GM04504 (cell line): ENCODE measurements at places on chromosomes 4 and X.

GRCh38 chr4:109022961-109023360 lies 260.1 kb upstream of the ETNPPL start:
- no peak for DNase-seq

- DNase-seq: no peak
Measured at GRCh38 chr4:86870442-86871069, 21.4 kb upstream of the SLC10A6 start.

GRCh38 chrX:147342197-147342596 lies 527.7 kb upstream of the CXorf51A start:
- DNase-seq: no peak

GRCh38 chr4:186200516-186200915 lies 9.1 kb downstream of the CYP4V2 start:
- no peak for DNase-seq

- DNase-seq: no peak
Measured at GRCh38 chr4:165288226-165288625, 39.2 kb upstream of the MSMO1 start.

GRCh38 chrX:37796805-37797204 lies 16.9 kb downstream of the CYBB start:
- no peak for DNase-seq

DNA sequence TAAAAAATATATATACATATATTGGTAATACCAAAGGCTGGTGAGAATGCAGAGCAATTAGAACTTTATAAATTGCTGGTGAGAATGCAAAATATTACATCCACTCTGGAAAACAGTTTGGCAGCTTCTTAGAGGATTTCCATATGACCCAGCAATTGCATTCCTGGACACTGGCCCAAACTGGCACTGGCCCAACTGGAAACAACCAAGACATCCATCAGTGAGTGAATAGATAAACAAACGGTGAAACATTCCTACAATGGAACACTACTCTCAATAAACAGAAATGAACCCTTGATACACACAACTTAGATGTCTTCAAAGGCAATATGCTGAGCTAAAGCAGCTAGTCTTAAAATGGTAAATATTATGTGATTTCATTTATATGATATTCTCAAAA lies 524.2 kb downstream of the IQCM start:
- peak; percentile 44 for DNase-seq

DNA sequence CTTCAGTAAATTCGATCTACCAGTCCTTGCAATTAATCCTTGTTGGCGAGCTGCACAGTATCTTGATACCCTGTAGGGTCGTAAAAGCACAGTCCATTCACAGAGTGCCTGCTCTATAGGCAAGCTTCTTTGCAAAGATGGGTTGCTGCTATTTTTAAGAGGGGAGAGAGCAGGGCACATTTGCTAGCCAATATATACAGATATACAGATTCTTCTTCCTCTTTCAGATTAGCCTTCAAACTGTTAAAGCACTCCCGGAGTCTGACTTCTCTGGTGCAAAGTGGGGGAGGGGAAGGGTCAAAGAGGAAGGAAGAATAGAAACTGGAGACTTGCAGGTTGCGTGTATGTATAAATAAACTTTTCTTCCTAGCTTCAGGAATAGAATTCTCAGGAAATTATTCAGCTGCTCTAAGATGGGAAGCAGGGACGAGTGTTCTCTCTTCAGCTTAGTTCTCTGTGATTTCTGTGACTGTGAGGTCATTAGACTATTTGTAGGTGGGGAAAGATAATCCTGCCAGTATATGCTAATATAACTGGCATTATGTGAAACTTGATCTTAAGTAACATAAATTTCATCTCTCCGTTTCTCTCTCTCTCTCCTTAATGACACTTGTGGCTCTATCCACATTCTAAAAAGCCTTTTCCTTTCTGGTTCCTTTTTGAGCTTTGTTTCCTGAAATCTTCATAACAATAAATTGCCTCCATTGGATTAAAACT lies at the start of gene CYSLTR1:
TSS of gene CYSLTR1 (minus strand) at position 242 of the 717 bp plus-strand sequence. CDS start 53,865 bp downstream, outside the sequence.
- DNase-seq: no peak

DNA sequence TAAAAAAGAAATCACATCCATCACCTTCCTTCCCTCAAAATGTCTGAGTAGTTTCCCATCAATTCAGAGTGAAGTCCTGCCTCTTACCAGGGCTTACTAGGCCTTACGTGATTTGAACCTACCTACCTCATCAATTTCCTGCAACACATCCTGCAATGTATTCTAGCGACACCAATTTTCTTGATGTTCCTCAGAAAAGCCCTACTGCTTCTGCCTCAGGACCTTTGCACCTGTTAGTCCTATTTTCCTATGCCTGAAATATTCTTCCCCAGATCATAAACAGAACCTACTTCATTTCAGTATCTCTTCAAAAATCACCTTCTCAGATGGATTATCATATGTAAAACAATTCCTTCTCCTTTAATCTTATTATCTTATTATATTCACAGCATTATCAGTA lies 52.8 kb downstream of the ZAR1 start:
- no peak for DNase-seq

DNA sequence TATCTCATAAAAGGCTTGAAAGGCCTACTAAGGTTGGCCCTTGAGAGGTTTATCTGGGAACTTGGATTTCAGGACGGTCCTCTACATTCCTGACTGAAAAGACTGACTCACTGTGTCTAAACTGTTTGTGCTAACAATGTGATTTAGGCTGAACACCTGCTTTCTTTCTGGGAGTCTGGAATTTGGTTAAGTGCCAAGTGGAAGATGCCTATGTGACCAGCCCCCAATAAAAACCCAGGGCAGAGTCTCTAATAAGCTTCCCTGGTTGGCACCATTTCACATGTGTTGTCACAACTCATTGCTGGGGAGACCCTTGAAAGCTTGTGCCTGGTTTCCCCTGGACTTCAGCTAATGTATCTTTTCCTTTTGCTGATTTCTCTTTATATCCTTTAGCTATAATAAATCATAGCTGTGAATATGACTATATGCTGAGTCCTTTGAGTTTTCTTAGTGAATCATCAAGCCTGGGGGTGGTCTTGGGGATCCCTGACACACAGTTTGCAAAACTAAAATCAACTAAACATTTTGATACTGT lies 55.1 kb downstream of the GPR82 start:
- no peak for DNase-seq

GRCh38 chr4:93084599-93085305 lies 743.8 kb upstream of the ATOH1 start:
- no peak for DNase-seq

DNA sequence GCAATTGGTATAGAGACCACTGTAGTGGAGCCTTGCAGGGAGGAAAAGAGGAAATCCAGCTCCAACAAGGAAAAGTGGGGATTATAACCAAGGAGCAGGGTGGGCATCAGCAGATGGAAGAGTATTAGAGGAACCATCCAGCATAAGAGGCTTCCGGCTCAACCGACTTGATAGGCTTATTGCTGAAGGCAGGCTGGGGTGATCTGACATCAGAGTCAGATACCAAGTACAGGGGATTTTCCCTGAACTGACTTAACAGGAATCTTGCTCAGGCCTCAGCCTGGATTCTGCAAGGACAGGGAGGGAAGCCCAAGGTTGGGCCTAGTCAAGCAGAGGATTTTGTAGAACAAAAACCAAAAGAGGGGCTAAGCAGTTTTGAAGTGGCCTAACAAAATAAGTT lies 129.6 kb downstream of the DCLK2 start:
- DNase-seq: no peak

DNA sequence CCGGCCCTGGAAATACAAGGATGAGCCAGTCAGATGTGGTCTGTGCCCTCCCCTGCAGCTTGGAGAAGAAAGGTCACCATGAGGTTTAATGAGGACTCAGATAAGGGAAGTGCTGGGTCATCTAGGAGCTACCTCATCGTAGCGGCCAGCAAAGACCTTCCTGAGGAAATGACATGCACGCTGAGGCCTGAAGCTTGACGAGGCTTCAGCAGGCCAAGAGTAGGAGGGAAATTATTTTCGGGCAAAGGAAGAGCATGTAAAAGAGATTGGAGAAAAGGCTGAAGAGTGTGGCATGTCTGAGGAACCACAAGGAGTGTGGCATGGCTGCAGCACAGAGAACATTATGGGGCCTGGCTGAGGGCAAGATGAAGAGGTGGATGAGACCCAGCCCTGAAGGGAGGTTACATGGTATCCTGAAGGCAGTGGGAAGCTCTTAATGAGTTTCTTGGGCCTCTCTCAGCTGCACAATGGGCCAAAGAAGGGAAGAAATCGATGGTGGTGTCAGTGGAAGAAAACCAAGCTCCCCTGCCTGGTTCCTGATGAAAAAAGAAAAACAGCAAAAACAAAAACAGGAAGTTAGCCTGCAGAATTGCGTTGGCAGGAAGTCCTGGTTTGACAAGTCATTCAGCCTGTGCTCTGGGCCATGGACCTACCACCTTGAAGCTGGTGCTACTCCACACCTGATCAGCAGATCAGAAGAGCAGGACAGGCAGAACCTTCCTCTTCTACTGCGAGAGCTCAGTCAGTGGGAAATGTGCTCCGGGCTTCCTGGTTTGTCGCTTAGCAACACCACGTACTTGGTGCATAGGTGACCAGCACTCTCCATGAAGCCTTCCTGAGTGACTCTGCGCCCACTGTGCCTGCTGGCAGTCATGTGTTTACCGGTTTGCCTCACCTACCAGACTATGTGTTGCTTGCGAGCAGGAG lies 134.5 kb upstream of the KLF3 start:
- no peak for DNase-seq

- no peak for DNase-seq
Measured at GRCh38 chr4:188400451-188400850, 261.2 kb downstream of the TRIML1 start.

GRCh38 chr4:145153181-145153903 lies 27.0 kb downstream of the OTUD4 start:
- DNase-seq: no peak

DNA sequence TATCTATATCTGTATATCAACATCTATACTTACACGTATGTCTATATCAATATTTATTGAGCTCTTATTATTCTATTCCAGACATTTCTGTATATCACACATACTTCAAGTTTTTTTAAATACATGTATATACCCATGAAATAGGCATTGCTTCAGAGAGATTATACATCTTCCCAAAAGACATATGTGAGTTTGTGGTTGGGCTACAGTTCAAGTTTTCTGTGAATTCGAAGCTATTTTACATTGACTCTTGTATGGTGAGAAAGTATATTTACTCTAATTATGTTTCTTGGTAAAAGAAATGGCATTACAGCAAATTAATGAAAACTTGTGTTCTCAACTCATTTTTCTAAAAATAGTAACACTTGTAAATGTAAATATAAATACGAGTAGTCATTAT lies 46.8 kb upstream of the CTSO start:
- no peak for DNase-seq

GRCh38 chr4:123783151-123783790 lies 386.7 kb downstream of the SPRY1 start:
- no peak for DNase-seq

- no peak for DNase-seq
Measured at GRCh38 chr4:164012396-164013027, 518.0 kb downstream of the TMA16 start.

- DNase-seq: no peak
Measured at GRCh38 chr4:162011089-162011488, 152.7 kb downstream of the FSTL5 start.

GRCh38 chr4:129144755-129145206 lies 48.8 kb downstream of the C4orf33 start:
- no peak for DNase-seq

GRCh38 chr4:118287711-118288451 lies 64.9 kb downstream of the PRSS12 start:
- no peak for DNase-seq

- no peak for DNase-seq
Measured at GRCh38 chr4:15197005-15197404, 194.7 kb downstream of the CPEB2 start.

GRCh38 chrX:9682456-9682855 lies 83.2 kb downstream of the GPR143 start:
- DNase-seq: no peak

GRCh38 chrX:53438174-53438831 lies 4.1 kb upstream of the HSD17B10 start:
- DNase-seq: no peak

GRCh38 chr4:170651786-170652185 lies 562.0 kb upstream of the AADAT start:
- no peak for DNase-seq

GRCh38 chr4:110926841-110927400 lies 304.0 kb upstream of the PITX2 start:
- peak; percentile 23 for DNase-seq

DNA sequence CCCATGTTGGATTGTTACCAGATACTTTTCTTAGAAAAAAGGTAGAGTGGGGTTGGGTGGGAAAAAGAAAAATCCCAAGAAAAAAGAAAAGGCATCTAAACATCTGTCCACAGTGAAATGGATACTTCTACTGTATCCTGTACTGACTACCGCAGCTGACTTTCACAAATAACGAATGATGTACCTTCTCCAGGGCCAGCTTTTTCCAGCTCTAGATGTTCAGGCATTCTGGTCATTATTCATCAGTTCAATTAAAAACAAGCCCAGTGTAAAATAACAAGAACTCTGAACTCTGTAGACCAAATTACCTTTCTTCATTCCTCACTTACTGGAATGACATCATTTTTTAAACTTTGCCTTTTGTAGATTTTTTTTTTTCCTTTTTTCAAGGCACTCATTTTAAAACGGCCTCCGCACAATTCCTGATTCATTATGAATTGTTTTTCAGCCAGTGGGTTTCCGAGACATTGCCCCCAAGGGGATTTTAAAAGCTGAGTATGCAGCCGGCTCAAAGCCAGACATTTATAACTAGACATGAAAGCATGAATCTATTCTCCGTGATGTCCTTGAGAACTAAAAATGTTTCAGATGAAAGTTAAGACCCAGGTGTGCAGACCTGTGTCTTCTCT lies 113.5 kb downstream of the PRKX start:
- DNase-seq: no peak

GRCh38 chr4:53378171-53378482 lies 686 bp downstream of the FIP1L1 start:
- no peak for DNase-seq

GRCh38 chr4:105140684-105141490 lies 5.8 kb upstream of the TET2 start:
- DNase-seq: no peak

DNA sequence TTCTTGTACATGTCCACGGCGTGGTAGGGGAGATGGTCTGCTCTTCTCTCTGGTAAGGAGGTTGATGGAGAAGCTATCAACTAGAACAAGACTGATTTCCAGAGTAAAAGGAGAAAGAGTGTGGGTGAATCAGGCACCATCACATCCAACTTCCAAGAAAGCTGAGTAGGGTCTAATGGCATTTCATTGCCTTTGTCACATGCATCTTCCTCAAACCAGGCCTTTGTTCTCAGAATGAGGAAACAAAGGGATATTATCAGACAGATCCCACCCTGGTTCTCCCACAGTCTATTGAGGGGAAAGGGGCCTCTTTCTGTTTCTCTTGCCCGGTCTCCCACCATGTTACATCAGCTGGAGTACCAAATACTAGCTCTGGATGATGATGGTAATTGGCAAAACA lies 160.2 kb upstream of the RBPJ start:
- DNase-seq: no peak

DNA sequence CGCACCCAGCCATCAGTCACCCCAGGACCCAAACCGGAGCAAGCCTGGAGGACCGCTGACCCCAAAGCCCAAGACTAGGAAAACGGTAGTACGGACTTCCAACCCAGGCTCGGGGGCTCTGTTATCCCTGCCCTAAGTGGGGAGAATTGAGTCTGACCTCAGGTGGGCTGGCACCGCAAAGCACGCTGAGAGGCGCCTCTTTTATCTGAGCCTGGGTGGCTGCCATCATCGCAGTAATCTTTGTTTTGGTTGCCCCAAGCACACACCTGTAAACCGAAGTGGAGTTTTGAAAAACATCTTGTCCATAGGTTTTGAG lies 894 bp upstream of the SH3RF1 start:
- DNase-seq: no peak
